ENCODE measurements at places on chromosomes 2 and 18. TPM values are rescaled to one million over a fixed set of nuclear protein-coding genes. Genes with fewer than 3 reads are reported as not detected.

HAAO gene
- total RNA-seq, result 14.5 TPM

B3GNT2 gene
- 17.4 TPM for total RNA-seq

SP5 gene
- 0.60 TPM for total RNA-seq

SIX3 gene
- not detected for total RNA-seq

UGT1A4 gene
- total RNA-seq, result not detected

NEURL3 gene
- total RNA-seq, result 0.78 TPM

ANKRD36C gene
- total RNA-seq, result 47.7 TPM

ALPP gene
- total RNA-seq, result not detected

APCDD1 gene
- total RNA-seq, result 10.9 TPM

Measured in progenitor cell of endocrine pancreas (in vitro differentiated cells).